ENCODE measurements at places on chromosomes 6 and 20.

DNA sequence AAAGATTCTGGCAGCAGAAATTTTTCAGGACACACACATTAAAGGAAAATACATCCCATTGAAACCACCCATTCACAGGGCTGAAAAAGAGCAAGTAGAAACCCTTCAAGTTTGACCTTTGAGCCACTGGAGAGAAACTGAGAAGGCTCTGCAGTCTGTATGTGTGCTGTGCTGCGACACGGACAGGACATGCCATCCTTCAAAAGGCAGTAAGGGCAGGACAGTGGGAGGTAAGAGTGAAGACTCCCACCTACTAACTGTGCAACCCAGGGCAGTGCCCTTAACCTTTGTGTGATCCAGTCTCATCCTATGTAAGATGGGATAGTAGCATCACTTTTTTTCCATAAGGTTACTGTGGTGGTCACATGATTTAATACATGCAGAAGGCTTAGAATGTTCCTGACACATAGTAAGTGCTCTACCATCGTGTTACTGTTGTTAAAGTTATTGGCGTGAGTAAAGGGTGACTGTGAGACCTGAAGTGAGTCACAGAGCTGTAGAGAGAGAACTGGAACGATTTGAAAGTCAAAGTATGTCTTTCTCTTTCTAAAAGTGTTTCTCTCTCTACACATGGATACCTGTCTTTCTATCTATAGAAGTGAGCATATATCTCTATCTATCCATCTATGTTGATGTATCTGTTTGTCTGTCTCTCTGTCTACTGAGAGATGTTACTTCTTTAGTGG lies 153.7 kb upstream of the OLIG3 start:
- peak; percentile 46 for DNase-seq

DNA sequence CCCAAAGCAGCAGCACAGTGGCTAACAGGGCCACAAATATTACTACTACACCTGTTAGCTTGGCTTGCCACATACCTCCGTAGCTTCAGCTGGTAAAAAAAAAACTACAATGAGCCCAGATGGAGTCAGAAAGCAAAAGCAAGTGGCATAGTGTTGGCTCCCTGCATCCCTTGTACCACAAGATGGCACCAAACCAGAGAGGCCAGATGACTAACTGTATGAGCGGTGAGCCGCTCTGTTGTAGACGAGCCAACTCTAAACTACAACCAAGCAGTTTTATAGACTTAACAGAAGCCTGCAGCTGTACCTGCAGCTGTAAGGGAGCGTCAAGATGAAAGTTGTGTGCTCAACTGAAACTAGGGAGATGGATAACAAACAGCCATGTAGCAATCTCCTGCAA lies 84.5 kb upstream of the MCHR2 start:
- DNase-seq: peak; percentile 46

- no peak for DNase-seq
Observed at GRCh38 chr6:67736816-67737215, 898.3 kb upstream of the ADGRB3 start.

DNA sequence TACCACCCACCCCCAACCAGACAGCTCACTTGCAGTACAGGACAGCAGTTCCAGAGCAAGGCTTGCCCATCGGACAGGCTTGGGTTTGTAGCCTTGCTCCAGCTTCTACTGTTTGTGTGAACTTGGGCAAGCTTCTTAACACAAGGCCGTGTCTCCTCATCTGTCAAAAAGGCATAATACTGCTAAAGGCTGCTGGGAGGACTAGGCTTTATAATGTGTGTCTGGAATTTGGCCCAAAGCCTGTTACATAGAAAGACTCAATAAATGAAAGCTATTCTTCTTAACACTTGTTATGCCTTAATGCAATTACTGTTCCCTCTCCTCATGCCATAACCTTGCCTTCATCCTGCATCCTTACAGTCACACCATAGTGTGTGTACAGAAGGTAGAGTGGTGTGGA lies 43.4 kb downstream of the LYRM4 start:
- no peak for DNase-seq

DNA sequence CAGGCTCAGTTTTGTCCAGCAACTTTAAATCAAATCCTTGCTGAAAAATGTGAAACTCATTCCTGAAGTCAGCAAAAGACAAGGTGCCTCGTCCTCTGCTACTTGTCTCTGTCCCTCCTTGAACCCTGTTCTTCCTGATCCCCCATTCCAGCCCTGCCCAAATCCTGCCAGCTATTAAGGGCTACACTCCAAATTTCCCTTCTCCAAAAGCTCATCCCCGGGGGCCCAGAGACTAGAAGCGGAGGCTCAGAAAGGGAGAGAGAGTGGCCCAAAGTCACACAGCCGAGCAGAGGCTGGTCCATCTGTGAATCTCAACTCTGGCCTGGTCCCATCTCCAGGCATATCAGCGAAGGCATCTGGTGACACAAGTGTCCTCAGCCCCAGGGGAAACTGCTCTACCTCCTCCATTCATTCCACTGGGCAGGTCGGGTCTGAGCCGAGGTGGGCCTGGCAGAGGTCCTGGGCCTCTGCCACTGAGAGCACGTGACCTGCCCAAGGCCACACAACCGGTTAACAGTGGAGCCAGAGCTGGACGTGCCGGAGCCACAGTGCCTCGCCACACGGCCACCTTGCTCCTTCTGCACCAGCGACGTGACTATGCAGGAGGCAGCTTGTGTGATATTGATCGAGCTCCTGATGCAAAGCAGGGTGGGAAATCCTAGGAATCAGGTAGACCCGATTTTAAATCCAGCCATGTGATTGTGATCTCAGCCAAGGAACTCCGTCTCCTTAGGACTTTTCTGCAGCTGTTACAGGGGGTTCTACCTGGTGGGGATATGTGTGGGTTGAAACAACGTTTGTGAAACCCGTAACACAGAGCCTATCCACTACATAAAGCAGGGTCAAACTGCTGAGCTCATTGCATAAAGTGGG lies 28.6 kb downstream of the NOL4L start:
- DNase-seq: no peak

DNA sequence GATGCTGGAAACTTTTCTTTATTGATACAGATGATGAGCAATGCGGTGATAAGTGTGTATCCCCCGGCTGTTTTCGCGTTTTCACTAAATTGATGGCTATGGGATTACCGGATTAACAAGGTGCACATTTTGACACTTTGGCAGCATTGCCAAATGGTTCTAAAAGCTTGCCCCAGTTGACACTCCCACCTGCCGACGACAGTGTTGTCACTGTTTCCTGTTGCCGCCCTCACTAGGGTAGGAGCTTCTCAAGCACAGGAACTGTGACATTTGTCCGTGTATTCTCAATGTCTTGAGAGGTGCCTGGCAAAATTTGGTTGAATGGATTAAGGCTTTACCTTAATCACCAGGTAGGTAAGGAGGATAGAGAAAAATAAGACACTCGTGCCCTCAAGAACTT lies 9.8 kb upstream of the MAPK13 start:
- peak; percentile 4 for DNase-seq

DNA sequence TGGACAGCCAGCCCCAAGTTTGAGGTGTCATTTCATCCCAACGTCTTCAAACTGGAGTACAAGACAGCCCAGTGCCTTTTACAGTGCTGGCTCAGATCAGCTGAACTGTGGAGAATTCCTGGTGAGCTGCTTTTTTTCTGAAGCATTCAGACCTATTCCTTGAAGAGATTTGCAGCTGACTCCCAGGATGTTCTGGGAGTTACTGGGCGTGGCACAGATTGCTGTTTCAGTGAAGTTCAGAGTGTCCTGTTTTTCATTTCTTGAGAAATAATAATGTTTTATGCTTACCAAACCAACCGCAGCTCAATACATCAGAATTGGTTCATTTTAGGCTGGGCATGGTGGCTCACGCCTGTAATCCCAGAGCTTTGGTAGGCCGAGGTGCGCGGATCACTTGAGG lies 33.4 kb upstream of the SRPK1 start:
- no peak for DNase-seq

DNA sequence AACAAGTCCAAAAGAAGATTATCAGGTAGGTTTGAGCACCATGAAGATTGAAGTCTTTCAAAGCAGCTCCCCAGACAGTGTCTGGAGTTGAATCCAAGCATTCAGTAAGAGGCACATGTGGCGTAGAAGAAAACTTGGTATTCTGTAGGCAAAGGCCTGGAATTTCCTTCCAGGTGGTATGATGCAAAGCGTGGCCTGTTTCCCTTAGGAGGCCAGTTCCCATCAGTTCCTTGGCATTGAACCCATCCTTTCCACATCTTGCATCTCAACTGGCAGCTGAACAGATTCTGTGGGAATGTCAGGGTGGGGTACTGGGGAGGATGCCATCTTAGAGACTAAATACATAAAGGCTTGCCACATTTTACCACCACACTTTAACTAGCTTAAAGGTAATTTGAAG lies 516.0 kb downstream of the BTBD3 start:
- no peak for DNase-seq

DNA sequence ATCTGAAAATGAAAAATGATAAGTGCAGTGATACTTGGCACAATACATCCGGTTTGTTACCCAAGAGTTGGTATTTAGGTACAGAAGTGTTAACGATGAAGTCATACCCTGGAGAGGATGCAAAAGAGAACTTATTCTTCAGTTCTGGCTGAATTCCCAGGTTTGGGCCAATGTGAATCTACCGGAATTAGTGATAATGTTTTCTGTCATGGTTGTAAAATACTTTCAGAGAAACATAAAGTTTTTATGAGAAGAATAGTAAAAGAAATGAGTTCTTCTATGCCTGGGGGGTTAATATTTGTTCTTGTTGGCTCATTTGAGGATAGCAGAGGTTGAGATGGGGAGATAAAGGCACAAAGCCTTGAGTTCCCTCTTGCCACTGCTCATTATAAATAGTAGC lies 509.9 kb upstream of the POU3F2 start:
- no peak for DNase-seq

GRCh38 chr20:62733891-62734290 lies 25.3 kb downstream of the NTSR1 start:
- DNase-seq: no peak

- DNase-seq: peak; percentile 64
Observed at GRCh38 chr6:45922728-45923351, 92.8 kb downstream of the CLIC5 start.

DNA sequence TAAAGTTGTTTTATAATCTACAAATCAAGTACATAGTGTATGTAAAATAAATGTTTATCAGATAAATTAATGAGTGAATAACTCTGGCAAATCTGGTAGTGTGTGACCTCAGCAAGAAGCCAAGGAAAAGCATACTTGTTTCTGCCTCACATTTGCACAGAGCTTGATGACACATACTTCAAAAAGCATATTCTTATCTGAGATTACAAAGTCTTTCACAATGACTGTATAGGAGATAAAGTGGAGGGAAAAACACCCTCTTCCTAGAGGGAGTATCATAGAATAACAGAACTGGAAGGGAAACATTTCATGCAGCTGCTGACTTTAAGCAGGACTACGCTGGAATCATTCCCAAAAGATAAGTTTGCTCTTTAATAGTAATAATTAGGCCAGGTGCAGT lies 28.1 kb upstream of the AKAP7 start:
- peak; percentile 72 for DNase-seq

- no peak for DNase-seq
Observed at GRCh38 chr6:42819803-42820511, 38.1 kb downstream of the BICRAL start.

DNA sequence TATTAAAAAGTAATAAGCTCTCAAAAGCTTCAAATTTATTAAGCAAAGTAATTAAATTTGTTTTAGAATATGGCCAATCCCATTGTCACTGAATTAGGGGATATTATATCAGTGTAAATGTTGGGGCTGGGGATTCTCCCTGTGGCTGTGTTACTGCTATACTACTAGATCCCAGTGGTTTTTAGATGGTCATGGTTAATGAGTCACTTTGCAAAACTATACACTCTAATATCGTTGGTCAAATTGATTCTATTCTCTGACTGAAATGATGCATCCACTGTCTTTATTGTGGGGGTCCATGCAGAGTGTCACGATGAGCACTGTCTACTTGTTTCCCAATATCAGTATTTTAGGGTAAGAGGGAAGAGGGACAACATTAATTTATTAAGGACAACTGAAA lies 336.9 kb upstream of the PREP start:
- no peak for DNase-seq

- DNase-seq: peak; percentile 72
Observed at GRCh38 chr6:138007014-138007472, 100.2 kb downstream of the PERP start.

GRCh38 chr20:7085467-7085866 lies 318.0 kb downstream of the BMP2 start:
- no peak for DNase-seq

DNA sequence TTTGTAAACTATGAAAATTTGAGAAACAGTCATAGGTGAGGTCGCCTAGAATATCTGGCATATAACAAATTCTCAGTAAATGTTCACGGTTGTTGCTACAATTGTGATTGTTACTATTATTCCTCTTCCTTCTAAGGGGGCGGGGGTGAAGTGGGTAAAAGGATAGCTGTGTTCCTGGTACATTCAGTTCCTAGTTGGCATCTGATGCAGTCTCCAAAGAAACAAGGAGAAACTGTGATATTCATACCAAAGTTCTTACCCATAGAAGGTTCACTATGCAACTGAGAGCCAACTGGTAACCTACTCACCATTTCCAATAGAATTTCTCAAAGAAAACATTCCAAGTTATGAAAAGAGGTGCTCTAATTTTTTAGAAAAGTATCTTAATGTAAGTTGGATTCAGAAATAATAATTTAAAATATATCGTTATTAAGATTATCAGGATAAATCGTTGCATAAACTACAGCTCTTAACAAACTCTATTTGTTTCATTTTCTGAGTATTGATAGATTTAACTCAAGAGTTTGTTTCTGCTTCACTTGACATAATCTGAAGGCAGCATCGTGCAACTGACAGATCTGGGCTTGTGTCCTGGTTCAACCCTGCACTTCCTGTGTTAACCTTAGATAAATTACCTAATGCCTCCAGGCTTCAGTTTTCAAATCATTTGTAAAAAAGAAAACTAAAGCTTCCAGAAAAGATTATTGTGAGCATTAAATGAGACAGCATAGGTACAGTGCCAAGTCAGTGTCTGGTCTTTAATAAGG lies 13.3 kb upstream of the MAP7 start:
- no peak for DNase-seq

DNA sequence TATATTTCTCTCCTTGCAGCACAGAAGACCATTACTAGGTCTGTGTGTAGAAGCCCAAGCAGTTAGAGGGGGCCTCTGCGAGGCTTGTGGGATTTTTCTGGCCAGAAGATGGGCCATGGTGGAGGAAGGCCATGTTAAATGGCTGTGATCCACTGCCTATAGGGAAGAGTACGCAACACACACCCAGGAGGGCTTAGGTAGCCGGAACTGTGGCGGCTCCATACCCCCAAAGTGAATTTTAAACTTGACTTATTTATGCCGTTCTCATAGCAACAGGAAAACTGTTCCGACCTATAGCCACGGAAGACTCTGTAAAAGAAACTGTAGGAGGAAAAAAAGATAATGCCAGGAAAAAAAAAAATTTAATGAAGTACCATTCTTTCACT lies 69.5 kb downstream of the SLX4IP start:
- no peak for DNase-seq

DNA sequence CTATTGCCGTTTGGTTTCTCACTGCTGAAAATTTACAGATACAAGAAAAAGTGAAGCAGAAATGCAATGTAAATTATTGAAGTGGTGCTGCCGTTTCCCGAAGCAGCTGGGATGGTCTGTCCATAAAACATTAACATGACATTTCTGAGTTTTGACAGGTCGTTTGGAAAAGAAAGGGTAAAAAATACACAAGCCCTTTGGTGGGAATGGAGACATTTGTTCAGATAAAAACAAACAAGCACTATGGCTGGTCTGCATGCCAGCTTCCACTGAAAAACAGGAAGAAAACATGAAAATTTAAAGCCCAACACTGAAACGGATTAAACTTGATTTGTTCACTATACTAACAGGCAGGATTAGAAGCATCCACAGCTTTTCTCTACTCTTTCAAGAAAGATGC lies 155.2 kb downstream of the FRK start:
- DNase-seq: no peak

GRCh38 chr6:11532097-11532496 lies 5.5 kb upstream of the TMEM170B start:
- no peak for DNase-seq

- peak; percentile 26 for DNase-seq
Observed at GRCh38 chr20:45402946-45403345, 5.1 kb upstream of the DBNDD2 start.
